PC-9 (cell line): ENCODE measurements at places on chromosomes 1 and 21.
A peak's percentile ranks its signal among the peaks of the same experiment; 100 is the strongest.

DNA sequence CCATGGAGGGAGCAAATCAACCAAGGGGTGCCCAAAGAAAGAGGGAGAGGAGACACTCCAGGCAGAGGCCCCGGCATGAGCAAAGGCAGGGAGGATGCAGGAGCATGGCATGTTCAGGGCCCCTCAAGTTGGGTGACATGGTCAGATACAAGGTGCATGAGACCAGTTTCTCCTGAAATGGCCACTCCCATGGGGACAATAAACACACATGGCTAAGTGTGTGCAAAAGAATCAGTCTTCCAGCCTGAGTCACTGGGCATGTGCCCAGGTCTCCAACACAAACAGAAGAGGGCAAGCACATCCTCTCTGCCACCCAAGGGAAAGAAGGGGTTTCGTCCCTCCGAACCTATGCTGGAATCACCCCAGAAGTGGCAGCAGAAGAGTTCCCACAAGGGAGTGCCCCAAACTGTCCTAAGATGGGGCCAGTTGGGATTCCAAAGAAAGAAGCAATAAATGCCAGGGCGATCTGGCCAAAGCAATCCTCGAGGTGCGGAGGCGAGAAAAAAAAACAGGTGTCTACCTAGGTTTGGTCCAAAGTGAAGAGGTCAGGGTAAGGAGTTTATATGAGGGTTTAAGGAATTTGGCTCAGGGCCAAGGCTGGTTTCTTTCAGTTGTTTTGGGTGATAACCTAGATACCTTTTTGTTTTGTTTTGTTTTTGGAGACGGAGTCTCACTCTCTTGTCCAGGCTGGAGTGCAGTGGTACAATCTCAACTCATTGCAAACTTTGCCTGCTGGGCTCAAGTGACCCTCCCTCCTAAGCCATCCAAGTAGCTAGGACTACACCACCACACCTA is 13.2 kb downstream of the CASP9 start:
- DNase-seq = no peak

DNA sequence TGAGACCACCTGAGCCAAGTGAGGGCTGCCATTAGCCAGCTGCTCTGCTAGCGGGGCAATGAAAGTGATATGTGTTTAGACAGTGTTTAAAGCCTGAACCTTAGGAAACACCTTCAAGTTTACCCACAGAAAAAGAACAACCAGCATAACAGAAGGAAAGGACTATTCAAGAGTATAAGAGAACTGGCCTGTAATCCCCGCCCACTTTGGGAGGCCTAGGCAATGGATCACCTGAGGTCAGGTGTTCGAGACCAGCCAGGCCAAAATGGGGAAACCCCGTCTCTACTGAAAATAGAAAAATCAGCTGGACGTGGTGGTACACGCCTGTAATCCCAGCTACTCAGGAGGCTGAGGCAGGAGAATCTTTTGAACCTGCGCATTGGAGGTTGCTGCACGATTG is 149.4 kb downstream of the PCP4 start:
- DNase-seq = no peak

- DNase-seq = no peak
Observed at GRCh38 chr1:231499148-231499763, 29.2 kb upstream of the TSNAX start.

GRCh38 chr1:42913426-42914091 is 45.1 kb downstream of the SLC2A1 start:
- peak; percentile 62 for DNase-seq

DNA sequence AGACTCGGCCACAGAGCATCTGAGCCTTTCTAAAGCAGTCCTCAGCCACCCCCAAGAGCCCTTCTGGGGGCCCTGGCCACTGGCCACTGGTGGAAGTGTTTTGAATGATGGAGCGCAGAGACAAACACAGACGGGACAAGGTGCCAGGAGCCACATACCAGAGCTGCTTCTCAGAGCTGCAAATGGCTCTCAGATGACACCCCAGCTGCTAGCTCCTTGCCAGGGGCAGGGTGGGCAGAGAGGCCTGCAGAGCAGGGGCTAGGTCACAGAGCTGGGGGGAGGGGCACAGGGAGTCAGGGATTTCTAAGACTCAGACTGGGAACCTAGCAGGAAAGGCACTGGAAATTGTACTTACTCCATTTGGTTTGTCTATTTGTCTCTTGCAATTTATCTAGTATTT is 30.4 kb downstream of the KCNN3 start:
- no peak for DNase-seq

GRCh38 chr1:76687307-76688175 is 179.7 kb upstream of the ST6GALNAC5 start:
- DNase-seq = no peak

- DNase-seq = peak; percentile 61
Observed at GRCh38 chr1:147719029-147719698, 41.2 kb downstream of the GJA5 start.

DNA sequence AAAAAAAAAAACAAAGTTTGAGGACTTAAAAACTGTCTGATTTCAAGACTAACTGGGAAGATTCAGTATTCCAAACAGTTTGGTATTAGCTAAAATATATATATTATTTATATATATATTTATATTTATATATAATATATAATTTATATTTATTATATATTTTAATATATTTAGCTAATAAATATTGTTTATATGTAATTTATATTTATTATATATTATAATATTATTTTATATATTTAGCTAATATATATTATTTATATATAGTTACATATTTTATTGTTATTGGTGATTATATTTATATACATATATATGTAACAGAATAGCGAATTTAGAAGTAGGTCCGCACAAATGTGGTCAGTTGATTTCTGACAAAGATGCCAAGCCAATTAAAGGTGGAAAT is 480.2 kb upstream of the C1orf87 start:
- DNase-seq = no peak

GRCh38 chr1:63569068-63569467 is 24.1 kb upstream of the PGM1 start:
- no peak for DNase-seq

DNA sequence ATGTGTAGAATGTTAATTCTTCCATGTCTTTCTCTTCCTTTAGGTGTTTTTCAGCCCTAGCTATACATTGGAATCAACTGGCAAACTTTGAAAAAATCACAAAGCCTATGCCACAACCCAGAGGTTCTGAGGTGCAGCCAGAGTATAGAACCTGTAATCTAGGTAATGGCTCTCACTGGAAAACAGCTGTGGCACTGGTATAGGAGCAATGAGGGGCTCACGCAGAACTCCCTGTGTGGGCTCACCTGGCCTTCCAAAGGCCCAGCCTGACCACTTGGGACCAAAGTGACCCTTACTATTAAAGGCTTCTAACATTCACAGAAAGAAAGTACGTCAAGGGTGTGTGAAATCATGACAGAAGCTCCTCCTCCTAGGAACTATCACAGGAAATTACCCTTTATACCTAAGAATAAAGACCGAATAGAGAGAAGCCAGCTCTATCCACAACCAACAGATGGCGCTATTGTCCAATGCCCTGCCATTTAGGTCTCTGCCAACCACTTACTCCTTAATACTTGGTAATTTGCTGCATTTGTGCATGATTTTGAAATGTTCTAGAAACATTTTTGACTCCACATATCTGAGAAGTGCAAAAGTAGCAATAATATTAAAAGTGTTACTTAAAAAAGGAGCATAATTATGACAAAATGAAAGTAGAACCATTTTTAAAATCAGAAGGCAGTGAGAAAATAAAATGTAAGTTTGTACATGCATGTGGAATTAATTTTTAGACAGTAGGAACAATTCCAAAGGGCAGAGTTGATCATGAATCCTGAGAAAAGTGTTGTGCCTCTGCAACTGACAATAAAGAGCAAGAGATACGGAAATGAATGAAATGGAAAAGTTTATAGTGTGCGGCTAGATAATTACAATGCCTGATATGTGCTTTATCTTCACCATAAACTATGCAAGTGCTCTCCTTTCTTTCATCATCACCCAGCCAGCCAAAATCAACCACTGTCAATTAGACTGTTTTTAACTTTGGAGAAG is 93.1 kb upstream of the HAO2 start:
- DNase-seq = peak; percentile 59

DNA sequence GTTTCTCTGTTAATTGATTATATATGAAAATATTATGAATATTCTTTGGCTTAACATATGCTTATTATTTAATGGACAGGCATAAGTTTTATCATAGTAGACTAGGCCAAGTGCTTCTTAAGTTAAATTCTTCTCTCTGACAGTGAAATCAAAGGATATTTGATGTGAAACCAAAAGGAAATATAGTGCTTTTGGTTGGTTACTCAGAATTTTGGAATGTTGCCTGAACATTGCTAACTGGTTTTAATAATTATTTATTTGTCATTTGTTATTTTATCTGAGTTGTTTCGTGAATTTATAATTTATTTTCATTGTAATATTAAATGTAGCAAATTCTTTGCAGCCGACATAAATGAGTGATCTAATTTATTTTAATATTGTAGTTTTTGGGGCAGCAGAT is 18.3 kb downstream of the HOOK1 start:
- DNase-seq = no peak

DNA sequence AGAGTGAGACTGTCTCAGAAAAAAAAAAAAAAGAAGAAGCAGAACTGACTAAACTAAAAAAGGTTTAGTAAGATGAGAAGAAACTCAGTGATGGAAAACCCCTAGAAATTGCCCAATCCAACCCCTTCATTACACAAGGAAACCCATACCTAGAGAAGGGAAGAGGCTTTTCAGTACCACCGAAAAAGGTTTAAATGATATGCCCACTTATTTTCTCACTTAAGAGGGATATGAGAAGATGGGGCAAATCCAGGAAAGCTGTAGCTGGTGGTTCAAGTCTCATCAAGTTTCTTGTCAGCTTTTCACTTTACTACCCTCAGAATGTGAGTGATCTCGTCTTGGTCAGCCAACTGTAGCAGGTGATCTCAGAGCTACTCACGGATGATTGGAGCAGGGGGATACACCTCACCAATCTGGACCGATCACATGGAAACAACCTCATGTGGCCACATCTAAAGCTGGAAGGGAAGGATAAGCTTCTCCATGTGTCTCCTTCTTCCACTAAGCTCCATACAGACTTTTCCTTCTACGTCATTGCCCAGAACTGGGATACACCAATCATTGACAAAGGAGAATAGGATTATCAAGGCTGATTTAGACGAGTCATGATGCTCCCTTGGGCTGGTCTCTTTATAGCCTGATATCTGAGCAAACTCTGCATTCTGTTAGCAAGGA is 126.7 kb upstream of the POU3F1 start:
- DNase-seq = no peak

- peak; percentile 75 for DNase-seq
Observed at GRCh38 chr1:27862671-27863537, 9.4 kb upstream of the THEMIS2 start.

GRCh38 chr1:224081604-224082003 is 32.3 kb upstream of the FBXO28 start:
- no peak for DNase-seq

GRCh38 chr1:163315773-163316374 is 5.9 kb upstream of the NUF2 start:
- no peak for DNase-seq

DNA sequence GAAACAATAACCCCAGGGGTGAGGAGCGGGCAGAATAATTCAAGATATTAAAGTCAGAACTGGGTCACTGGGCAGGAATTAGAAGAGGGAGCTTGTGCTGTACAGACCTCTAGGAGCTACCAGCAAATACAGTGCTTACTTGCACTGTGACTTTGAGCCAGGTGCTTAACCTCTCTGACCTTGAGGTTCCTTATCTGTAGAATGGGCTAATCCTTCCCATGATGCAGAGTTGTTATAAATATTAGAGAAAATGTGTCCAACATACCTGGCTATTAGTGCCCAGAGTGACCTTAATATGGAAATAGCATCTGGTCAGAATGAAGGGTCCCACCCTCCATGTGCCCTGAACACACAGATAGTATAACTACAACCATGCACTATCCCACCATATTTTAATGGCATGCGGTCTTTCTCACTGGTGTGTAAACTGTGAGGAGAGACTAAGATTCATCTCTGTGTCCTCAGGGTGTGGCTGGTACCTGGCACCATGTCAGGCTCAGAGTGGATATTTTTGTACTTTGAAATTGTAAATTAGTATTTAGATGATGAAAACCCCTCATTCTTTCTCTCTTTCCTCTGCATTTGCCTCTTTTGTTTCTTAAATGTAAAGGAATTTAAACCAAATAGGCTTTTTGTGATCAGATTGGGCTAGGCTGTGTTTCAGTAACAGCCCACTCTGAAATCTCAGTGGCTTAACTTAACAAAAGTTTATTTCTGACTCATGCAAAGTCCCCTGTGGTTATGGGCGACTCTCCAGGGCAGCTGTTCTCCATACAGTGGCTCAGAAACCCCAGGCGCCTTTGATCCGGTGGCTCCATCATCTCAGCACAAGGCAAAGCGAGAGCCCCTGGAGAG is 60.0 kb upstream of the ROR1 start:
- peak; percentile 37 for DNase-seq

DNA sequence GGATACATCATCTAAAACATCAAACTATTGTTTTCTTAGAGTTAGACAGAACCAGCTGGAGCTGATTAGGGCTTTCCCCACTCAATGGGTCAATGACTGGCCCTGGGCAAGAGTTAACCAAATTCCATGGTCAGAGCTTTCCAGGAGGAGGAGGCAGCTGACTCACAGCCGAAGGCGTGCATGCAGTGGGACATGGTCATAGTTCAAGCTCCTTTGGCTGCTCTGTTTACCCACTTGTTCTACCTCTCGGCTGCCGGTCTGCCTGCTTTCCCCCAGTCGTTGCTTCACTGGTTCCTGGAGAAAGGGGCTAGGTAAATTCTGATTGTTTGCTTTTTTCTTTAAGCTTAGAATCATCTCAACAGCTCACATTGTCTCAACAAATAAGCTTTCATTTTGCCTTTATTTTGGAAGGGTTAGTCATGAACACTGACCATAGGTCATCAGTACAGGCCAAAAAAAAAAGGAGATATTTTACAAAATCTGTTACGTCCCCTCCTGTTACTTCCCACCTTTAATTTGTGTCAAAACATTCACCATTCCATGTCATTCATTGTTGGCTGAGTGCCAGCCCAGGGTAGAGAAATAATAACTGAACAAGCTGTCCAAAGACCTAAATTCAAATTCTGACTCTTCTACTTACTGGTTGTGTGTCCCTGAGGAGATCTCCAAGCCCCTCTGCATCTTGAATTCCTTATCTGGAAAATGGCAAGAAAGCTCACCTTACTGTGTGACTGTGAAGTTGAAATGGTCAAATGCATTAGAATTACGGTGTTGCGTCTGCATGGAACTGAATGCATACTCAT is 12.0 kb downstream of the MAB21L3 start:
- peak; percentile 48 for DNase-seq

DNA sequence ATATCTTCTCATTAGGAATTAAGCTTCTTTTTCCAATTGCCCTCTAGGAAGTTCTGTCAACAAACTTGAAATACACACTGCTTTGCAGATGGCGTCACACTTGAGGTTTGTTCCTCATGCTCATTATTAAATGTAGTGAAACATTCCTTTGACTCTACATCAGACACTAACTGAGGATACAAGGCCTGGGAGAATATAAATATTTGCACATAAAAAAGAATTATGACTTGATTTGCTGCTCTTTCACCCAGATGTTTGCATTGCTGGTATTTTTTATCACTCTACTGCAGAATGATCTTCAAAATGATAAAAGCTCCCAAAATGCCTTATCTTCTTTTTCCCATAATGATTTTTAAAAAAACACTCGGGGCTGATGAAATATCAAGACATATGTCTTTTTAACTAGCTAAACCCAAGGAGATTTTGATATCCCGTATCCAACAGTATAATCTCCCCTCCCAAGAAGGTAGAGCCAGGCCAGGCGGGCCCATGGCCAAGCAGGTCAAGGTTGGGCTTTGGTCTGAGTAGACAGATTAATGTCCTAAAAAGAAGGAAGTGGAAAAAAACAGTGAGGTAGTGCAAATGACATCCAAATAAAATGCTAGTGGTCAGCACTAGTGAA is 264.6 kb downstream of the HHIPL2 start:
- peak; percentile 72 for DNase-seq

GRCh38 chr1:77925518-77925917 is 37.1 kb downstream of the NEXN start:
- DNase-seq = no peak

- peak; percentile 42 for DNase-seq
Observed at GRCh38 chr1:115807723-115808122, 33.2 kb downstream of the NHLH2 start.
